Activated naive CD8-positive, alpha-beta T cell treated with anti-CD3 and anti-CD28 coated beads, Interleukin-2, amount 10 ng/mL, durations not matched to agents 7 days and 5 days (primary cell): ENCODE measurements at places on chromosomes 1 and 21.

- H3K4me3 ChIP-seq: no peak overlapping the region
- DNase-seq: no peak
- H3K36me3 ChIP-seq: no peaks in the 10 kb centered on the region
- peaks cover 5% of the 10 kb centered on the region for H3K27me3 ChIP-seq
- H3K27ac ChIP-seq: no peak overlapping the region
- peaks cover 10% of the 10 kb centered on the region for H3K4me1 ChIP-seq
Measured at GRCh38 chr1:23872421-23872820, 4.3 kb upstream of the FUCA1 start.

DNA sequence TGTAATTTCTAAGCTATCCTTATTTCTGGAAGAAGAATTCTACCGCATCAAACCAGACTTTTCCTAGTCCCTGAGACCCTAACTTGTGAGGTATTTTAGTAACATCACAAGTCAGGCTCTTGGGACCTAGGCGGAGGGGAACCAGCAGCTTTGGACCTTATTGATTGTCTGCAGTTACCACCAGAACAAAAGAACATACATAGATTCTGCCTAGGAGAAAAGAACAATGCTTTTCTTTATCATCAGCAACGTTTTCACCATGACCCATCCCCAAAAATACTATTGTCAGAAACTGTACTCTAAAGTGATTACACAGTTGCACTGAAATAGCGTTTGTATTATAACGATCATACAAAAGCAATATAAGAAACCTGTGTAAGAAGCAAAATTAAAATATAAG, 860.4 kb downstream of the USP25 start:
- H3K27me3 ChIP-seq: no peaks in the 10 kb centered on the region
- no peak overlapping the region for H3K4me3 ChIP-seq
- no peak for DNase-seq
- H3K4me1 ChIP-seq: no peaks in the 10 kb centered on the region
- no peak overlapping the region for H3K27ac ChIP-seq

- H3K27me3 ChIP-seq: peaks cover 47% of the 10 kb centered on the region
- no peak overlapping the region for H3K27ac ChIP-seq
- DNase-seq: peak; percentile 75
- no peak overlapping the region for H3K4me3 ChIP-seq
- H3K4me1 ChIP-seq: peaks cover 4% of the 10 kb centered on the region
Measured at GRCh38 chr1:152001631-152002584, 8.2 kb upstream of the S100A10 start.

DNA sequence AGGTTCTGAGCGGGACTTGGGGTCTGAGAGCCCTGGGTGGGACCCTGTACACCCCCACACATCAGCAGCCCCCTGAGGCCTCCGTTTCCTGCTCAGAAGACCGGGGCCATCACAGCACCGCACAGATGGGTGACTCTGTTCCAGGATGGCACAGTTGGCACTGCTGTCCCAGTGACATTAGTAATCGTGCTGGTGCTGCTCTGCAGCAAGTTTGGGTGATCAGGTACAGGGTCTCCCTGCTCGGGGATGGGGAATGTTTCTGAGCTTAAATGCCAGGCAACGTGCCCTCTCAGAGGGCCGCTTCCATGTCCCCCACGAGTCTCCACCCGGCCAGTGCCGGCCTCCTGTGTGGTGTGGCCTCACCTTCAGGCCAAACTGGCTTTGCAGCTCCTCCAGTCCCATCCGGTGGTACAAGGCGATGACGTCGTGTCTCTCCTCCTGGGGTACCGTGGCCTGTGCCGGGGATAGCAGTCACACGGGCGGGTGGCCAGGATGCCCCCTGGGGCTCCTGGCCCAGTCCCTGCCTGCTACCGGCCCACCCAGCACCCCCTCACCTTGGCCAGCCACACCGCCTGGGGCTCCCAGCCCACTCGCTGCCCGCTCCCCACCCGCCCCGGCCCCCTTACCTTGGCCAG, 17.1 kb downstream of the PRXL2B start:
- no peak overlapping the region for H3K27ac ChIP-seq
- no peaks in the 10 kb centered on the region for H3K4me1 ChIP-seq
- no peak for DNase-seq
- no peak overlapping the region for H3K4me3 ChIP-seq
- H3K27me3 ChIP-seq: peaks cover 3% of the 10 kb centered on the region

- no peaks in the 10 kb centered on the region for H3K36me3 ChIP-seq
- H3K27me3 ChIP-seq: peaks cover 9% of the 10 kb centered on the region
- no peak overlapping the region for H3K27ac ChIP-seq
- H3K4me3 ChIP-seq: no peak overlapping the region
- H3K4me1 ChIP-seq: no peaks in the 10 kb centered on the region
- DNase-seq: no peak
Measured at GRCh38 chr1:162326559-162326958, 50.1 kb downstream of the SPATA46 start.
